ENCODE measurements at places on chromosomes 16 and 17.
A peak's percentile ranks its signal among the peaks of the same experiment; 100 is the strongest.

GRCh38 chr16:30953511-30954124 lies 3.9 kb upstream of the SETD1A start:
- peak; percentile 60 for DNase-seq
- peaks cover 28% of the 10 kb centered on the region for H3K4me1 ChIP-seq
- no peaks in the 10 kb centered on the region for H3K36me3 ChIP-seq
- no peaks in the 10 kb centered on the region for H3K27me3 ChIP-seq
- no peak overlapping the region for H3K4me3 ChIP-seq
- no peak overlapping the region for H3K27ac ChIP-seq

DNA sequence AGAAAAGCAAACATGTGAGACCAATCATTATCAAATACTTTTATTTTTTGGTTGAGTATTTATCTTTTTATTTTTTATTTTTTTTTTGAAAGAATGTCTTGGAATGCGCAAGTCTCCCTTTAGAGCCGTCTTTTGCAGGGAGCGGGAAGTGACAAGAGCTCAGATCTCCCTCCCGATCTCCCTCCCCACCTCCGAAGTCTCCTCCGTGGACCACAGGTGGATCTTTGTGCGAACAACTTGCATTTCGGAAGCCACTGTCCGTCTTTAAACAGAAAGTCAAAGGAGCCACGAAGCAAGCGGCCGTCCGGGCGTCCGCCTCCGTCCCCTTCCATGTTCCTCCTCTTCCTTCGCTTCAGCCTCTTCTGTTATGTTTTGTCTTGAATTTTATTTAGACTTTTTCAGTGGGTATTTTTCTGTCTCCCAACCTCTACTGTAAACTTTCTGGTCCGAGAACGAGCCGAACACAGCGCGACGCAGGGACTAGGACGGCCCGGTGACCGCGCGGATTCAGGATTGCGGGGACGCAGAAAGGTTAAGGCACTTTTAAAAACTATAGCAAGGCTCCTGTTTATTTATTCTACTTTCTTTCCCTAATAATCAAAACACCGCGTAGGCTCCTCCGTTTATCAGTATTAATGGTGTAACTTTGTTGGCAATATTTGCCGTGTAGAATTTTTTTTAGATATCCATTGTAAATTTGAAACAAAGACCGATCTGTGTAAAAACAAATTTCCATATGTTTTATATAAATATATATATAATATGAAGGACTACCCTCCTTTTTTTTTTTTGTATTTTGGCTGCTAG lies 3.3 kb downstream of the FOXF1 start:
- DNase-seq: no peak
- no peaks in the 10 kb centered on the region for H3K36me3 ChIP-seq
- peaks cover 13% of the 10 kb centered on the region for H3K27me3 ChIP-seq
- no peak overlapping the region for H3K4me3 ChIP-seq

GRCh38 chr16:2033057-2033908 lies 6.6 kb downstream of the NHERF2 start:
- no peak for DNase-seq
- H3K27ac ChIP-seq: peak overlapping the region; percentile 51
- no peak overlapping the region for H3K4me3 ChIP-seq
- H3K27me3 ChIP-seq: no peaks in the 10 kb centered on the region

- DNase-seq: no peak
- no peak overlapping the region for H3K27ac ChIP-seq
- no peak overlapping the region for H3K4me3 ChIP-seq
- H3K36me3 ChIP-seq: no peaks in the 10 kb centered on the region
- H3K4me1 ChIP-seq: no peaks in the 10 kb centered on the region
- no peaks in the 10 kb centered on the region for H3K27me3 ChIP-seq
Observed at GRCh38 chr16:86778978-86779377, 200.6 kb downstream of the FOXL1 start.

DNA sequence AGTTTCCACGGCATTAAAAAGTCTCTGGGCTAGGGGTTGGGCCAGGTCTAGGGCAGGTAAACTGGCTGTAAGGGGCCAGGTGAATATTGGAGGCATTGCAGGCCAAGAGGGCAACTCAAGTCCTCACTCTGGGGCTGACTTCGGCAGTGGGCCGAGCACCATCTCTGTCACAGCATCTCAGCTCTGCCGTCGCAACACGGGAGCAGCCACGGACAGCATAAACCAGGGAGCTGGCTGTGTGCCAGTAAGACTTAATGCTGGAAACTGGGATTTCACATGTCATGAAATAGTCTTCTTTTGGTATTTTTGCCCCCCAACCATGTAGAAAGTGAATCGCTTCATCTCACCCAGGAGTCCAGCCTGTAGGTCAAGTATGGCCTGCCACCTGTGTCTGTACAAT lies 12.6 kb upstream of the LGALS9 start:
- DNase-seq: no peak
- H3K4me3 ChIP-seq: no peak overlapping the region
- H3K4me1 ChIP-seq: no peaks in the 10 kb centered on the region
- no peak overlapping the region for H3K27ac ChIP-seq

GRCh38 chr16:25006504-25007056 lies 8.6 kb downstream of the ARHGAP17 start:
- H3K4me3 ChIP-seq: no peak overlapping the region
- no peak for DNase-seq
- no peaks in the 10 kb centered on the region for H3K27me3 ChIP-seq
- H3K4me1 ChIP-seq: peaks cover 36% of the 10 kb centered on the region

DNA sequence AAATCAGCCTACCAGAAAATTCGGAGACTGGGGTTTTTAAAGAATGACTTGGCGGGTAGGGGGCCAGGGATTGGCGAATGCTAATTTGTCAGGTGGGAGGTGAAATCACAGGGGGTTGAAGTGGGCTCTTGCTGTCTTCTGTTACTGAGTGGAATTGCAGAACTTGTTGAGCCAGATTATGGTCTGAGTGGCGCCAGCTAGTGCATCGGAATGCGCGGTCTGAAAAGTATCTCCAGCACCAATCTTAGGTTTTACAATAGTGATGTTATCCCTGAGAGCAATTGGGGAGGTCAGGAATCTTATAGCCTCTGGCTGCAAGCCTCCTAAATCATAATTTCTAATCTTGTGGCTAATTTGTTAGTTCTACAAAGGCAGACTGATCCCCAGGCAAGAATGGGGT lies 762 bp upstream of the RBL2 start:
- peak overlapping the region; percentile 98 for H3K4me3 ChIP-seq
- no peak for DNase-seq
- peak overlapping the region; percentile 97 for H3K27ac ChIP-seq
- no peaks in the 10 kb centered on the region for H3K36me3 ChIP-seq

DNA sequence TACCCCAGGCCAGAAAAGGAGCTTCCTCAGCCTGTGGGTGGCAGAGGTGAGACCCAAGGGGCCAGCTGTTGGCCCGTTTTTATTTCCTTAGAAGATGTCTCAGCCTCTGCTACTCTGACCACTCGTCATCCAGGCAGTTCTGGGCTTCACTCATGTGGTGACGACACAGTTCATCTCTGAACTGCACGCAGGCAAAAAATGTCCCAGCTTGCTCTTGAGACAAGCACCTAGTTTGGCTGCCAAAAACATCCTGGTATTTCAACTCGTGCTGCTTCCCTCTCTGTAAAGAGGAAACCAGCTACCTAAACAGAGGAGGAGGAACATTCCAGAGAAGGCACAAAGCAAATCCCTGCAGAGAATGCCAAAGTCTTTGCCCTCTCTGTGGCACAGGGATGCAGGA lies 125.7 kb downstream of the XYLT1 start:
- H3K27me3 ChIP-seq: no peaks in the 10 kb centered on the region
- no peak overlapping the region for H3K4me3 ChIP-seq
- peaks cover 76% of the 10 kb centered on the region for H3K4me1 ChIP-seq
- H3K27ac ChIP-seq: no peak overlapping the region
- DNase-seq: no peak

- no peak overlapping the region for H3K4me3 ChIP-seq
- no peaks in the 10 kb centered on the region for H3K27me3 ChIP-seq
- DNase-seq: no peak
- H3K36me3 ChIP-seq: no peaks in the 10 kb centered on the region
Observed at GRCh38 chr17:60356940-60357339, 35.0 kb downstream of the USP32 start.

GRCh38 chr17:50608700-50609379 lies 25.8 kb upstream of the ABCC3 start:
- H3K4me1 ChIP-seq: no peaks in the 10 kb centered on the region
- no peak overlapping the region for H3K27ac ChIP-seq
- H3K27me3 ChIP-seq: no peaks in the 10 kb centered on the region
- no peaks in the 10 kb centered on the region for H3K36me3 ChIP-seq

DNA sequence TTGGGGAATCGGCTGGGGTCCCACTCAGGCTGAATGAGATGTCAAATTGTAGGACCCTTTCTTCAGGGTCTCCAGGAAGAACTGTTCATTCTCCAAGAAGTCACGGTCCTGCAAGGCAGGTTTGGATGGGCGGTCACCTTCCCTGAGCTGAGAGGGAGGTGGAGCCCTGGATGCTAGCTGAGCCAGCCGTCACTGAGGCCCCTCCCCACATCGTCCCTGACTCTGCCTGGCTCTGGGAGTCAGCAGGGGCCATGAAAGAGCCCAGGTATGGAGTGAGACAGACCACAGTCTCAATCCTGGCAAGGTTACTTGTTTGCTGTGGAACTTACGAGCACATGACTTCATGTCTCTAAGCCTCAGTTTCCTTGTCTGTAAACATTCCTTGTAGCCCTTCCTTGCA lies 6.0 kb upstream of the MRPL38 start:
- peaks cover 5% of the 10 kb centered on the region for H3K4me1 ChIP-seq
- H3K27me3 ChIP-seq: no peaks in the 10 kb centered on the region
- no peak for DNase-seq
- H3K36me3 ChIP-seq: no peaks in the 10 kb centered on the region
- no peak overlapping the region for H3K27ac ChIP-seq

GRCh38 chr17:40548982-40549685 lies 16.1 kb downstream of the CCR7 start:
- peaks cover 4% of the 10 kb centered on the region for H3K36me3 ChIP-seq
- DNase-seq: peak; percentile 36
- peaks cover 92% of the 10 kb centered on the region for H3K4me1 ChIP-seq
- no peak overlapping the region for H3K4me3 ChIP-seq
- H3K27me3 ChIP-seq: no peaks in the 10 kb centered on the region

DNA sequence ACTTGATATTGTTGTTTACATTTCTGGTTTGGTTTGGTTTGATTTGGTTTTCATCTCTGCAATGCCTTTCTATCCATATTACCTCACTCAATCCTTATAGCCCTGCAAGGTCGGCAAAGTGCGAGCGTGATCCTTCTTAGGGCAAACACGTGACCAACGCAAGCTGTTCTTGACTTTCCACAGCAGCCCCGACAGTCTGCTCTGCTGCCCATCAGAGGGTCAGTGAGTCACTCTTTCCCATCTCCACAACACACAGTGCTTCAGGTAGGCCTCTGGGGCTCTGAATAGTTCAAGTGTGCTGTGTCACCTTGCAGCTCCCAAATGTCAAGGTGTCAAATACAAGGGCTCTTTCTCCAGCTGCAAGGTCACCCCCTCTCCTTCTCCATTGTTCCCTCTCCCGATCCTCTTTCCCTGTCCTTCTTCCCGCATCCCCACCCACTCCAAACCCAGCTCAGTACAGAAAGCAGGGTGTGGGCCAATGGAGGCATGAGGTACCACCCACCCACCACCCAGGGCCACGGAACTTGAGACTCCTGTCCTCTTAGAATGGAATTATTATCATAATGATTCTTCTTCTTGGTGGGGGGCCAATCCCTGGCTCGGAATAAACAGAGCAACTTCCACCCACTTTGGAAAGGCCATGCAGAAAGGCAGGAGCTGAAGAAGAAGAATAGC lies 139.7 kb downstream of the SLC39A11 start:
- DNase-seq: no peak
- no peaks in the 10 kb centered on the region for H3K27me3 ChIP-seq
- no peaks in the 10 kb centered on the region for H3K36me3 ChIP-seq

DNA sequence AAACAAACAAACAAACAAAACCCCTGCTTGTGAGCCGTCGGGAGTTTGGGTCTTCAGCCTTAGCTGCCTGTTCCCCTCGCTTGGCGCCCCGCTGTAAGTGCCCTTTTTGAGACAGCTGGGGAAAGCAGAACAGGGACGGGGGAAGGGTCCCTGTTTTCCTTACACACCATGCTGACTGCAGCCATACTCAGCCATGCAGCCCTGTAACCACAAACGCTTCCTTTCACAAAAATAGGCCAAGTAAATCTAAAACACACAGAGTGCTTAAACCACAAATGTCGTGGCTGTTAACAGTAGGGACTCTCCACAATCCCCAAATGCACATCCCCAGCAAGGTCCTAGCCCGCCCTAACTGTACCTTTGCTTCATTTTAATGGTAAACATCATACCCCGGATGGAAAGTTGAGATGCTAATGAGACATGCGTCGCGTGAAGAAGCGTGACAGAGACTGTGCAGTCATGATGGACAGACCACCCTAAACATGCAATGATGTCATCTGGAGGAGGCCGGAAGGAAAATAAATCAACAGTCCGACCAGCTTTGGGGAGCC lies 129.9 kb downstream of the MGAT5B start:
- H3K36me3 ChIP-seq: no peaks in the 10 kb centered on the region
- H3K4me3 ChIP-seq: peak overlapping the region; percentile 47
- H3K27me3 ChIP-seq: no peaks in the 10 kb centered on the region
- H3K4me1 ChIP-seq: peaks cover 52% of the 10 kb centered on the region
- DNase-seq: peak; percentile 85

GRCh38 chr17:56939869-56940484 lies 20.9 kb downstream of the COIL start:
- peaks cover 40% of the 10 kb centered on the region for H3K36me3 ChIP-seq
- no peak overlapping the region for H3K27ac ChIP-seq
- no peaks in the 10 kb centered on the region for H3K4me1 ChIP-seq
- no peak overlapping the region for H3K4me3 ChIP-seq
- H3K27me3 ChIP-seq: no peaks in the 10 kb centered on the region

- DNase-seq: no peak
- H3K4me3 ChIP-seq: no peak overlapping the region
- H3K4me1 ChIP-seq: no peaks in the 10 kb centered on the region
- no peak overlapping the region for H3K27ac ChIP-seq
Observed at GRCh38 chr16:81640681-81641070, 138.4 kb upstream of the PLCG2 start.

GRCh38 chr17:79534851-79535727 lies 75.8 kb downstream of the RBFOX3 start:
- H3K27ac ChIP-seq: no peak overlapping the region
- H3K36me3 ChIP-seq: no peaks in the 10 kb centered on the region
- DNase-seq: no peak
- H3K4me1 ChIP-seq: no peaks in the 10 kb centered on the region
- H3K27me3 ChIP-seq: no peaks in the 10 kb centered on the region

- H3K27me3 ChIP-seq: no peaks in the 10 kb centered on the region
- H3K4me3 ChIP-seq: no peak overlapping the region
- no peaks in the 10 kb centered on the region for H3K36me3 ChIP-seq
- DNase-seq: no peak
Observed at GRCh38 chr17:8275421-8276290, 12.8 kb upstream of the RANGRF start.

DNA sequence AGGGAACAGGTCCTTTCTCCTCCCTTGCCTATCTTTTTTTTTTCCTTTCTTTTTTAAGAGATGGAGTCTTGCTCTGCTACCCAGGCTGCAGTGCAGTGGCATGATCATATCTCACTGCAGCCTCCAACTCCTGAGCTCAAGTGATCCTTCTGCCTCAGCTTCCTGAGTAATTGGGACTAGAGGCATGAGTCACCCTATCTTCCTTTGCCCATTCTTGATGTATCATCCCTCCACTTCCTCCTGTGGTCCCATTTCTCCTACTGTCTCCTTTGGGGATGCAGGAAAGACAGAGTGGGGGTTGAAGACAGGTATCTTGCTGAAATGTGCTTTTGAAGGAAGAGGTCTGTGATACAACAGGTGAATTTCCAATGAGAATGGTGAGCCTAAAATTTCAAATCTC lies 5.5 kb downstream of the MYO19 start:
- peaks cover 9% of the 10 kb centered on the region for H3K36me3 ChIP-seq
- no peak overlapping the region for H3K27ac ChIP-seq
- no peak overlapping the region for H3K4me3 ChIP-seq
- DNase-seq: no peak
- H3K4me1 ChIP-seq: peaks cover 7% of the 10 kb centered on the region
